Stimulated activated CD4-positive, alpha-beta T cell treated with anti-CD3 and anti-CD28 coated beads, Interleukin-1b, Interleukin-23, amount 100 ng/mL, for 1 hour (primary cell): ENCODE measurements at places on chromosomes 12 and 14.

DNA sequence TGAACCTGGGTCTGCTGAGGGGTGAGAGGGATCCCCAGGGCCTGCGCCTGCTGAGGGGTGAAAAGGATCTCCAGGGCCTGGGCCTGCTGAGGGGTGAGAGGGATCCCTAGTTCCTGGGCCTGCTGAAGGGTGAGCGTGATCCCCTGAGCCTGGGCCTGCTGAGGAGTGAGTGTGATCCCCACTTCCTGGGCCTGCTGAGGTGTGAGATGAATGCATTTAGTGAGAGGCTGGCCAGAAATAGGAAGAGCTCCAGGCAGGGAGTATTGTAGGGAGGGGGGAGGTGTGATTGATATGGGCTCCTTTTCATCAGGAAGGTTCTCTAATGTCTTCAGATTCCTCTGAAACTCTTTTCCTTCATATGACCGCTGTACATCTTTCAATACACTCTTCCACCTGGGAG, 43.0 kb downstream of the FAM186A start:
- no peak for DNase-seq

DNA sequence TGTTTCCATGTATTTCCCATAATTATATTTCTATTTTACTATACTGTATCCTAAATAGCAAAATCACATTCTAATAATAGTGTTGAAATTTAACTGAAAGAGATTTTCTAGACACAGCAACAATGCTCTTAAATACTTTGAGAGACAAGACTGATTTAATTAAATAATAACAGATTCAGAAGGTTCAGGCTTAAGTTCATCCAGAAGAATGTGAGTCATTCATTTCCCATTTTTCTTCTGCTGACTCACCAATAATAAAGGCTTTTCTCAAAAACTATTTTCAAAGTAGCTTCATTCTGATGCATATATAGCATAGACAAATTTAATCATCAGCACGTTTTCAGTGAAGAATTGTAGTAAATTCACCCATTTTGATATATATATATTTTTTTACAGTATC, 481.4 kb downstream of the MDGA2 start:
- no peak for DNase-seq

DNA sequence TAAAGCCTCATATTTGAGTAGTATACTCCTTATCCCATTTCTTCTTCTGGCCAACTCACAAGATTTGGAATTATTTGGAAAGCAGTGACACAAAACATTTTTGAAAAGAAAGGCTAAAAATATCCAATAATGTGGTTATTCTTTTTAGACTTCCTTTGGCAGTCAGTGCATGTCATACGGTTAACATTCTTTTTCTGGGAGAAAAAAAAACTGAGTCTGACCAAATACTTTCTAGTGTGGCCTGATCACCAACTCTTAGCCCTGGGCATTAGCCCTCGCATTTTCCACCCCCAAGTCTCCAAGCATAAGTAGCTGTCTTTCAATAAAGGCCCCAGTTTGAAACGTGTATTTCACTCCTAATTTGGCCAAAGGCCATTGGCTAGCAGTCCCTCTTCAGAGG, 5.9 kb downstream of the RASSF3 start:
- DNase-seq: no peak

GRCh38 chr12:38508246-38508645, 191.7 kb downstream of the ALG10B start:
- no peak for DNase-seq

DNA sequence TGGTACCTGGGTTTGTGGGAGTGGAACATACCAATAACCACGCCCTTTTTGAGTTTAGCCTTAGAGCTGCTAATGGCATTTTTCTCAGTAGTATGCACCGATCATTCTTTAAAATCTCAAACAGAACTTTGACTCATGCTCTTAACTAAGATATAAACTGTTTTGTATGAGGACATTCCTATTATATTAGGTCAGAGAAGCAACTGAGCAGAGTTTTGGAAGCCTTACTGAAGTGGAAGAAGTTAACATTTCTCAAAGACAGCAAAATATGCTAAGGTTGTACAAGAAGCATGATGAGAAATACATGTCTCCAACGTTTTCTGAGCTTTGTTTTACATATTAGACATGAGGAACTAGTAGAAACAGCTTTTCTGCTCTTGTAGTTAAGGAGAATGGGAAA, 819.2 kb downstream of the FSCB start:
- no peak for DNase-seq

DNA sequence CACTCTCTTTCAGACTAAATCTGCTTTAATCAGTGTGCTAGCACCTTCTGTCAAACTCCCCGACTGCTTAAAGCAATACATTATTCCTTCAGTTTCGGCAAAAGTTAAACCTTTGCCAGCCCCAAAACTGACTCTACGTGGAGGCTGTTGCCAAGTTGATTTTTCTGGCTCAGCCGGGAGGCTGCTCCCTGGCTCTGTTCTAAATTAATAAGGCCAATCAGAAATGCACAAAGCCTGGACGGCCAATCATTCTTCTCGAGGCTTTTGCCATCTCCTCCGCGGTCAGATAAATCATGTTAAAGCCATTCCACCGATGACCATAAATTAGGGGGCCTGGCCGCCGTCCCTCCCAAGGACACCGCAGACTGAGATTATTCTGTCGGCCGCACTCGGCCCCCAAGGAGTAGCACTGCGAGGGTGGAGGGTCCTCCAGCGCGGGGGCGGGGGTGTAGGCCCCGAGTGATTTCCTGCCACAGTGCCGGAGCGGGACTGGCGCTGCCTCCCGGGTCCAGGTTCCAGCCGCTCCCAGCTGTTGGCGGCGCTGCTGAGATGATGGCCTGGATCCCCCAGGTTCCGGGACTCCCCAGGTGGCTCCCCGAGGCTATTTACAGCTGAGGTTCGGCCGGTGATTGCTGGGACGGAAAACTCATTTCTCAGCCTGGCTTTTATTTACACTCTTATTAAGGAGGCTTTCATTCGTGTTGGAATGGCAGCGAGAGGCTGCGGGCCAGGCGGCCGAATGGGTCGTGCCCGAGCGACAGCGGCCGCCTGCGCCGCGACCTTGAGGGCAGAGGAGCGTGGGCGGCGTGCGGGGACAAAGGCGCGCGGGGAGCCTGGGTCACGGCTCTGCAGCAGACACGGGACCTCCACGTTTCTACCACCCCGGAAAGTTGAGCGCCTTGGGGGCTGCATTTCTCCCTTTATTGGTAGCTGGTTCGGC, 165.1 kb downstream of the MON2 start:
- no peak for DNase-seq

DNA sequence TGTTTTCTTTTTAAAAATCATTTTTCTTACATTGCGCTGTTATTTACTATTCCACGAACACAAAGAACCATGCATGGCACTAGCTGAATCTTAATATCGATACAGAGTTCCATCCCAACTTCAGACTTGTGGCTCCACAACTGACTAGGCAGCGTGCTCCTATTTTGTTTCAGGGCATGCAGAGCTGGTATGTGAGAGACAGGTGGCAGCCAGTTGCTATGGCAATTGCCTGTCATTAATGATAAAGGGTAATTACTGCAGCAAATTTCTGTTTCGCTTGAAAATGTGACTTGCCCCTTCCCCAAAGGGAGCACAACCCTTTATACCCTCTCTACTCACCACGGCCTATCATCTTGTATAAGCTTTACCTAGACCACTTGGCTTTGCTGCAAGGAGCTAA, 113.1 kb upstream of the G2E3 start:
- no peak for DNase-seq

DNA sequence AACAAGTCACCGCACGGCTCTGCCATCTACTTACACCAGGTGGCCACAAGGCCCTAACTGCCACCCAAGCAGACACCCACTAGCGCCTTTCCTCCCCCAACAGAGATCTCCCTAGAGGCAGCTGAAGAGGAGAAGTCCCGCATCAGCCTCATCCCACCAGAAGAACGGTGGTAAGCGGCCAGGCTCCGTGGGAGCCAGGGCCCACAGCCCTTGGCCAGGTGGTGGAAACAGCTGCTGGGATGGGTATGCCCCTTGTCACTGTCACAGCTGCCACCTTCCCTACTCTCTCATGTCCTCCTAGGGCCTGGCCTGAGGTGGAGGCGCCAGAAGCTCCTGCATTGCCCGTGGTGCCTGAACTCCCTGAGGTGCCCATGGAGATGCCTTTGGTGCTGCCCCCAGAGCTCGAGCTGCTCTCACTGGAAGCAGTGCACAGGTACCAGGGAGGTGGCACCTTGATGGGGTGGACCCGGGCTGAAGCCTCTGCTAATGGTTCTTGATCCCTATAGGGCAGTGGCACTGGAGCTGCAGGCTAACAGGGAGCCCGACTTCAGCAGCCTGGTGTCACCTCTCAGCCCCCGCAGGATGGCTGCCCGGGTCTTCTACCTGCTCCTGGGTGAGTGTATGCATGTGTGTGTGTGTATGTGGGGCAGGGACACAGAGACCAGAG, 7.5 kb downstream of the REC8 start:
- no peak for DNase-seq

DNA sequence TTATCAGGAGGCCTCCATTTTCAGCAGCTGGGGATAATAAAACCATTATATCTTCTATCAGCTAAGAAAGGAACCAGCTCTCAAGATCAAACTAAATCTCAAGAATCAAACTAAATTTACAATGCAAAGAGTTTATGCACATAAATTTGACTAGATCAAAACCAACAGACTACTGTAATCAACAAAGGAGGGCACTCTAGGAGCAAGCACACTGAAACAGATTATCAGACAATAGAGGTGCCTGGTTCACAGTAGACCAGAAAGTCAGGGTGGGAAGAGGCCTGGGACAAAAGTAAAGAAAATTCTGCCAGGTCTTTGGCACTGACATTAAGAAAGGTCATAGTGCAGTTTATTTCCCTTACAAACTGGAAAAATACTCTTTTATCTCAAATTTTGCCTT, 61.0 kb downstream of the HECTD4 start:
- DNase-seq: no peak

- no peak for DNase-seq
These were observed 4.9 kb downstream of the NKX2-1 start for GRCh38 chr14:36515105-36515593.

- DNase-seq: no peak
These were observed 274.7 kb downstream of the FOXN3 start for GRCh38 chr14:89142366-89142765.

GRCh38 chr12:50542448-50542847, 37.7 kb downstream of the DIP2B start:
- no peak for DNase-seq

GRCh38 chr12:111086947-111087700, 166.7 kb upstream of the MYL2 start:
- DNase-seq: no peak

DNA sequence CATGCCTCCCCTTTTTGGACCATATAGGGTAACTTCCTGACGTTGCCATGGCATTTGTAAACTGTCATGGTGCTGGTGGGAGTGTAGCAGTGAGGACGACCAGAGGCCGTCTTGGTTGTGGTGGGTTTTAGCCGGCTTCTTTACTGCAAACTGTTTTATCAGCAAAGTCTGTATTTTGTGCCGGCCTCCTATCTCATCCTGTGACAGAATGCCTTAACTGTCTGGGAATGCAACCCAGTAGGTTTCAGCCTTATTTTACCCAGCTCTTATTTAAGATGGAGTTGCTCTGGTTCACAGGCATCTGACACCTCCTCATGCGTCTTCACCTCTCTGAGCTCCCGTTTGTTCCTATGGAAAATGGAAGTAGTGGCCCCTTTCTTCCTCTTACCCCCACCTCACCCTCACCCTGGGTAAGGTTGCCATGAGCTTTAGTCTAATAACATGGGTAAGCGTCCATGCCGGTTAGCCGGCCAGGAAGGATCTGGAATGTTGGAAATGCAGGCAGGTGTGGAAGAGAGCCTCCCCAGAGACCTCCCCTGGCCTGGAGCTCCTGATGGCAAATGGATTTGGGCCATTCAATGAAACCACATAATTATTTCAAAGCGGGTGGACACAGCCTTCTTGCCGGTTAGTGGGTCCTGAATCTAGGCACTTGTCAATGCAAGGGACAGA, 18.6 kb downstream of the HHIPL1 start:
- no peak for DNase-seq

GRCh38 chr12:16030744-16031143, 119.6 kb downstream of the DERA start:
- no peak for DNase-seq

GRCh38 chr14:69554500-69554899, 20.2 kb downstream of the CCDC177 start:
- DNase-seq: no peak

DNA sequence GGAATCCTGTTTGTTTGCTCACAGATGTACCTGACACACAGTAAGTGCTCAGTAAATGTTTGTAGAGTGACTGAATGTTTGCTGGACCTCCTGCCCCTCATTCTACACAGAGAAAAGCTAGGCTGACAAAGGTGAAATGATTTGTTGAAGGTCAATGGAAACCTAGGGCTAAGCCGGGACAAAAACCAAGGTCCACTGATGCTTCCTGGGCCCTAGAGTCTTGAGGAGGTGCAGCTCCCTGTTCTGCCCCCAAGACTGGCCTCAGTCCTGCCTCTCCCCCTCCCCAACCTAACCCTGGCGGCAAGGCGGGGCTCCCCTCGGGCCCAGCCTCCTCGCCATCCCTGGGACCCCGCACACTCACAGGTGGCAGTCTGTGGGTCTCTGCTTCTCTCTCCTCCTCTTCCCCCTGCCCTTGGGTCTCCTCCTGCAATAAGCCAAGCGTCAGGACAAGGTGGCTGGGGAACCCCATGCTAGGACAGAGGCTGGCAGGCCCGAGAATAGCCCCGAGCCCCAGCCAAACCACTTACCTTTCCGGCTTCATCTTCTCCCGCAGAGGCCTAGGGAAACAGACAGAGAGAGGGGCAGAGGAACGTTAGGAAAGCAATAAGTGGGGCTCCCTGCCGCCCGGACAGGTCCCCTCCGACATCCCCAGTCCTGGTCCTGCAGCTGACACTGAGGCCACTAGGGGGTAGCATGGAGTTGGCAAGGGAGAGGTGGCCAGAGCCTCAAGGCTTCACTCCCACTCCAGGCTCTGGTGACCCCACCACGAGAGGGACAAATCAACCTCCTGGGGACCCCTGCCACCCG, 9.3 kb downstream of the PGF start:
- DNase-seq: peak; percentile 50

GRCh38 chr14:83425706-83426105, 1892.1 kb upstream of the SEL1L start:
- no peak for DNase-seq

- no peak for DNase-seq
These were observed 62.6 kb downstream of the SMUG1 start for GRCh38 chr12:54126029-54126695.

DNA sequence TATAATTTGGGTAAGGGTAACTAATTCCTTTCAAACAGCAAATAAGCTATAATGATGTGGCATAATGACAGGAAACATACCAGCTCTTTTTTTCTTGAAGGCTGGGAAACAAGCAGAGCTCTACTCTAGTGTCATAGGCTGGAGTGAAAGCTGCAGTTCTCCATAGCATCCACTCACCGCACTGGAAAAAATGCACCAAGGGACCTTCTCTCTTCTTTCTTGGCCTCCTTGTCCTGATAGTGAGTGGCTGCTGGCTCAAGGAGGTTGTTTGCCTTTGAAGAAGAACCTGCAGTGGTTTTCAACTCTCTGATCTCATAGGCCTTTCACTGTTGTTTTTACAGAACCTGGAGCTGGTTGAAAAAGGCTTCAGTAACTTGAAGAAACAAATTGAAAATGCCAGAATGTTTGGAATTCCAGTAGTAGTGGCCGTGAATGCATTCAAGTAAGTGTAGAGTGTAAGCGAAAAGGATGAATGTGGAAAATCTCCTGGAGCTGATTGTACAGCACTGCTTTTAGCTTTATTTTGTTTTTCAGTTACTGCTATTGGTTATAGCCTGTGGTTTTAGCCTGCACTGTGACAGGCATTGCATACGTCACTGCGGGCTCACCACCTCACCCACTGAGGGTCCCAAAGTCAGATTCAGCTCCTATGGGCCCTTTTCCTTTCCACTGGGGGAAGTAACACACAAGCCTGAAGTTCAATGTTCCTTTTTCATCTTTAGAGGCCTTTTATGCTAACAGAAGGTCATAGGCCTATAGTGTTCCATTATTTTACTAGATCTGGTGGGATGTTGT, 17.2 kb upstream of the AKAP5 start:
- no peak for DNase-seq

GRCh38 chr14:50036211-50036610, 80.2 kb downstream of the VCPKMT start:
- DNase-seq: no peak
